Immature natural killer cell (primary cell): ENCODE measurements at places on chromosomes 1 and 21. TPM values are rescaled to one million over a fixed set of nuclear protein-coding genes. Genes with fewer than 3 reads are reported as not detected.

Gene SHISA4
- polyA plus RNA-seq, result 1.1 TPM

- no peak for DNase-seq
- H3K4me3 ChIP-seq, result no peak overlapping the region
- H3K36me3 ChIP-seq, result no peaks in the 10 kb centered on the region
- no peak overlapping the region for H3K27ac ChIP-seq
- no peaks in the 10 kb centered on the region for H3K4me1 ChIP-seq
Observed at GRCh38 chr1:38448893-38449292, 402.3 kb upstream of the POU3F1 start.

DNA sequence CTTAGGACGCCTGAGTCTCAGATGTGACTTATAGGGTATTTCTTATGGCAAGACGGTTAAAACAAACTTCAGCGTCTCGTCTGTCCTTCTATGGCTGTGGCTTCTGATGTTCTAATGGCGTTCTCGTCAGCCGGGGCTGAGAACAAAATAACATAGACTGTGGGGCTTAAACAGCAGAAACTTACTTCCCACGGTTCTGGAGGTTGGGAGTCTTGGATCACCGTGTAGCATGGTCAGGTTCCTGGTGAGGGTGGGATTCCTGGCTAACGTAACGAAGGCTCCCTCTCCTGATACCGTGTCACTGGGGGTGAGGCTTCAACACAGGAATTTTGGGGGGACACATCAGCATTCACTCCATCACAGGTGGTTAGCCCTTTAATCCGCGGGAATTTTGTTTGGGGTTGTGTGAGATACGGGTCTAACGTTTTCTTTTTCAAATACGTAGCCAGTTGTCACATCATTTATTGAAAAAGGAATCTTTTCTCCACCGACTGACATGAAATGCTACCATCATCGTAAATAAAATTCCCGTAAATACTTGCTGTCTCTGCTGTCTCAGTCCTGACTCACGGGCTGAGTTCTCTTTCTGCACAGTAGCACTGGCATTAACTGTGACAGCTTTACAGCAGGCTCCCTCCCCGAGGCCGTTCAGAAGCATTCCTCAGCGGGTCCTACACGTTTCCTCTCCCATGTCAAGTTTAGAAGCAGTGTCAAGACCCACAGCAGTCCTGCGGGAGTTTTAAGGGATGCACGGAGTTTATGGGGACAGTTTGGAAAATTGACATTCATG is 8.1 kb upstream of the POFUT2 start:
- peaks cover 11% of the 10 kb centered on the region for H3K4me1 ChIP-seq
- peak overlapping the region; percentile 62 for H3K27ac ChIP-seq
- no peaks in the 10 kb centered on the region for H3K36me3 ChIP-seq
- no peak overlapping the region for H3K4me3 ChIP-seq
- DNase-seq, result no peak
- H3K27me3 ChIP-seq, result peaks cover 5% of the 10 kb centered on the region

Gene HMGCS2
- polyA plus RNA-seq, result not detected

- H3K4me1 ChIP-seq, result no peaks in the 10 kb centered on the region
- no peak overlapping the region for H3K27ac ChIP-seq
- no peaks in the 10 kb centered on the region for H3K36me3 ChIP-seq
- H3K4me3 ChIP-seq, result no peak overlapping the region
Observed at GRCh38 chr1:247494767-247495166, 36.9 kb upstream of the OR2B11 start.

DNA sequence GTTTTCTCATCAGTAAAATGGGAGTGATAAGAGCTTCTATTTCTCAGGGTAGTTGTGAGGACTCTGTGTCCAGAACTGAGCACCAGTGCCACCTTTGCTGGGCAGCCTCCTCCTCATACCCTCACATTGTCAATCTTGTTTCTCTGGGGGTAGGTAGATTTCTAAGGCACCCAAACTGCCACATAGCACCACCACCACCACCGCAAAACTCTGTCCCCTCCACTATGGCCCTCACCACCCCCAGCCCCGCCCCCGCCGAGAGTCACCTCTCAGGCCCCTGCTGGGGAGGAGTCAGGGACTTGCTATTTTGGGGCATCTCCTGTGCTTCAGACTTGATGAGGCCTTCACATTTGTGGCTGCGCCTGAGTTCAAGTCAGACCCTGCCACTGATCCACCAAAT is 549.2 kb downstream of the PTPRU start:
- peaks cover 9% of the 10 kb centered on the region for H3K27me3 ChIP-seq
- DNase-seq, result no peak
- no peak overlapping the region for H3K4me3 ChIP-seq

- peaks cover 18% of the 10 kb centered on the region for H3K36me3 ChIP-seq
- peaks cover 94% of the 10 kb centered on the region for H3K4me1 ChIP-seq
- H3K4me3 ChIP-seq, result peak overlapping the region; percentile 25
Observed at GRCh38 chr1:22074803-22075202, 22.3 kb downstream of the CDC42 start.

- no peaks in the 10 kb centered on the region for H3K36me3 ChIP-seq
- no peak overlapping the region for H3K27ac ChIP-seq
- no peaks in the 10 kb centered on the region for H3K4me1 ChIP-seq
- peaks cover 2% of the 10 kb centered on the region for H3K27me3 ChIP-seq
- DNase-seq, result no peak
Observed at GRCh38 chr1:10714337-10715114, 81.9 kb downstream of the CASZ1 start.

DNA sequence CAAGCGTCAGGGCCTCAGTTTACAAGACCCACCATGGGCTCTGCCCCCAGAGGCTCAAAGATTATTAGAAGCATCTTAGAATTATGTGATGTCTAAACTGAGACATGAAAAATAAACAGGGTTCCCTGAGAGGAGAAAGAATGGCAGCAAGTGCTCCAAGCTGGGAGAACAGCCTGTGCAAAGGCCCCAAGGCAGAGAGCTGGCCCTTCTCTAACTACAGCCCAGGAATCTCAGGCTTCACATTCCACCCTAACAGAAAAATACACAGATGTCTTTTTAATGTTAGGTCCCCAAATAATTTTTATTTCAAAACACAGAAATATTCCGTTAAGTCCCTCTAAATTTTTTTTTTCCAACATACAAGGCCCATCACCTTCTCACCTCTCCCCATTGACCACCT is 21.7 kb downstream of the SSBP3 start:
- no peak for DNase-seq
- peaks cover 2% of the 10 kb centered on the region for H3K27me3 ChIP-seq
- peaks cover 94% of the 10 kb centered on the region for H3K4me1 ChIP-seq
- peak overlapping the region; percentile 58 for H3K27ac ChIP-seq
- peaks cover 16% of the 10 kb centered on the region for H3K36me3 ChIP-seq
